ENCODE measurements at places on chromosomes 12 and 14. TPM values are rescaled to one million over a fixed set of nuclear protein-coding genes. Genes with fewer than 3 reads are reported as not detected.

RAD51AP1 gene
- total RNA-seq: 39.5 TPM

CBLN3 gene
- total RNA-seq: 2.8 TPM

NTF3 gene
- 0.61 TPM for total RNA-seq

SPIC gene
- total RNA-seq: 7.0 TPM

SCNN1A gene
- 0.61 TPM for total RNA-seq

MRPL52 gene
- 114 TPM for total RNA-seq

KCNA1 gene
- total RNA-seq: 0.71 TPM

CLEC4D gene
- 0.33 TPM for total RNA-seq

DNA sequence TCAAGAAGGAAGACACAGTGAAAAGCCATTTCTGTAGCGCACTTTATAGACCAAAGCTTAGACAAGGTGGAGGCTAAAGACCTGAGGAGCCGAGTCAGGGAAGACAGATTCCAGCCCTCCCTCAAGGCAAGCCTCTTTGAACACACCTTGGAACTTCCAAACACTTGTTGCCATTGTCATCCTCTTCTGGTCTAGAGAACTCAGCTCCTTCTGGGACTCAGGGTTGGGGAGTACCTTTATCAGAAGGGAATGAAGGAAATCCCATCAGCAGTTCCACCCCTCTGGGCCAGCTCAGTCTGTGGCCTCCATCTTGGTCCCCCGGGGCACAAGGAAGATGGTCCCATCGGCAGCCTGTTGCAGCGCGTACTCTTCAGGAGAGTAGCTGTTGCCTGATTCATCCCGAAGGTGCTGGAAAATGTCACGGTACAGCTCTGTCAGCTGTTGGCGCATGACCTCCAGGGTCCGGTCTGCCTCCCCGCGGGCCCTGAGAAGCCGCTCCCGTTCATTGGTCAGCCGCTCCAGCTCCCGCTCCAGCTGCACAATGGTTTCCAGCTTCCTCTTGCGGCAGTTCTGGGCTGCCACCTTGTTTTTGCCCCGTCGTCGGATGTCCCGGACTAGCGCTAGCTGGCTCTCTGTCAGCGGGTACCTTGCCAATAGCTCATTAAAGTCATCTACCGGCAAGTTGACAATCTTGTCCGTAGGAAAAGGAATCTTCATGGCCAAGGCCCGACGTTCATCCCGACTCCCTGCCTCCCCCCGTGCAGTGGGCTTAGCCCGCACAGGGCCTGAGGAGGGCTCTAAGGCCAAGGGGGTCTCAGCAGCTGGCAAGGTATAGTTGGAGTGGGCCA, 8.5 kb downstream of the NFE2 start:
- no peak overlapping the region for H3K4me3 ChIP-seq
- DNase-seq: no peak
- H3K36me3 ChIP-seq: peaks cover 27% of the 10 kb centered on the region
- no peaks in the 10 kb centered on the region for H3K4me1 ChIP-seq

- H3K4me1 ChIP-seq: no peaks in the 10 kb centered on the region
- no peaks in the 10 kb centered on the region for H3K27me3 ChIP-seq
- DNase-seq: no peak
- H3K27ac ChIP-seq: no peak overlapping the region
- H3K36me3 ChIP-seq: no peaks in the 10 kb centered on the region
- H3K4me3 ChIP-seq: no peak overlapping the region
These were observed 362.8 kb upstream of the TMTC1 start for GRCh38 chr12:30146561-30146960.

DNA sequence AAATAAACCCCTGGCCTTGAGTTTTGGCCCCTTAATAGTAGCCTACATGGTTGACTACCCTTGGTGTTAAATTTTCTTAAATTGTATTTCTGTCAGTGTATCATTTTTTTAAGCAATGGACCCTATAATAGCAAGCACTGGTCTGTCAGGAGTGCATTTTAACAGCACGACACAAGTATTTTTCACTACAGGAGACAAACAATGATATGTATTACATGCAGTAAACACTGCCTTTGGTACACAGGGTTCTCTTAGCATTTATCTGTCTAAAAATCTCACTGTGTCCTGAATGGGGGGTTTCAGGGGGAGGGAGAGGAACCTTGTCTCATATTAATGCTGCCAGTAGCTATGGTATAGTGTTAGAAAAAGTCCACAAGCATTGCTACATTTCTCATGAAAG, 18.4 kb downstream of the LMO3 start:
- H3K36me3 ChIP-seq: no peaks in the 10 kb centered on the region
- H3K4me1 ChIP-seq: no peaks in the 10 kb centered on the region
- no peak overlapping the region for H3K4me3 ChIP-seq
- H3K27me3 ChIP-seq: no peaks in the 10 kb centered on the region
- peak overlapping the region; percentile 53 for H3K27ac ChIP-seq
- DNase-seq: no peak

DNA sequence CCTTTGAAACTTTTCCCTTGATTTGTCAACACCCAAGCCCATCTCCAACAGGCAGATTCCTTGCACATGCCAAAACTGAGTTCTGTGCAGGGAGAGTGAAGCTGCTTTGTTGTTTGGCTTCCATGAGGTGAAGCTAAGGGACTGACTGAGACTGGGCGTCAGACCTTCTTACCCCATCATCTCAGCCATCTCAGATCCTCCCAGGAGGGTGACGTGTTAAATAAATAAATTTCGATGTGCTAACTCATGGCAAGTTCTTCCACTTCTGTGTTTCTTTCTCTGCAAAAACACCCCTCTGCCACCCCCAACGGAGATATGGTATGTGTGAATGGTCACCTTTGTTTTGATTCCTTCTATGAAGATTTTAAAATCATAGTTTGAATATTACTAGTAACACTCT, 17.8 kb downstream of the UTP20 start:
- H3K27me3 ChIP-seq: no peaks in the 10 kb centered on the region
- H3K4me3 ChIP-seq: no peak overlapping the region
- peaks cover 16% of the 10 kb centered on the region for H3K36me3 ChIP-seq
- H3K4me1 ChIP-seq: no peaks in the 10 kb centered on the region
- DNase-seq: no peak

GRCh38 chr12:10015450-10015849, 5.0 kb downstream of the CLEC12B start:
- H3K4me1 ChIP-seq: peaks cover 2% of the 10 kb centered on the region
- no peak overlapping the region for H3K27ac ChIP-seq
- H3K4me3 ChIP-seq: no peak overlapping the region
- no peak for DNase-seq
- no peaks in the 10 kb centered on the region for H3K36me3 ChIP-seq

DNA sequence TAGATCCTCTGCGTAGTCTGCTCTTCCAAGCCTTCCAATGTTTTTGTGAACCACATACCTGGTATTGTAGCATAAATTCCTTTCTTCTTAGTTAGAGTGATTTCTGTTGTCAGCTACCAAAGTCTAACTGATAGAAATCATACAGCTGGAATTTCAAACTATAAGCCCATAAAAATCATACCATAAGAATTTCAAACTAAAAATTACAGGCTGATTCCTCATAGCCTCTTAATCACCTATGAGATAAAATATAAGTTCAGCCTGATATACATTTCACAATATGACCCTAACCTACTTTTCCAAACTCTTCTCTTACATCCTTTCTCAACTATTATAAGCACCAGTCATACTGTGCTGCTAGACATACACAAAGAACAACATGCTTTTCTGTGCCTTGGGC, 64.8 kb downstream of the PTHLH start:
- H3K4me1 ChIP-seq: no peaks in the 10 kb centered on the region
- H3K27ac ChIP-seq: no peak overlapping the region
- no peaks in the 10 kb centered on the region for H3K27me3 ChIP-seq
- no peaks in the 10 kb centered on the region for H3K36me3 ChIP-seq

- H3K27me3 ChIP-seq: no peaks in the 10 kb centered on the region
- H3K4me3 ChIP-seq: no peak overlapping the region
- H3K27ac ChIP-seq: no peak overlapping the region
- no peaks in the 10 kb centered on the region for H3K36me3 ChIP-seq
- DNase-seq: no peak
These were observed 7.4 kb downstream of the DAAM1 start for GRCh38 chr14:59195912-59196311.

- no peak within 1 kb of the TSS for H3K4me3 ChIP-seq
- peaks cover 58% of the 10 kb centered on the region for H3K27me3 ChIP-seq
- H3K4me1 ChIP-seq: no peaks in the 10 kb centered on the region
- DNase-seq: no peak
These were observed at the start of gene TMEM179 for GRCh38 chr14:104604458-104605449. TMEM179 (minus strand) TSS chr14:104604772; CDS start chr14:104604741, 31 bp downstream.

- DNase-seq: peak; percentile 55
- no peaks in the 10 kb centered on the region for H3K27me3 ChIP-seq
- peak overlapping the region; percentile 82 for H3K27ac ChIP-seq
- peaks cover 31% of the 10 kb centered on the region for H3K4me1 ChIP-seq
- no peak overlapping the region for H3K4me3 ChIP-seq
These were observed 14.7 kb downstream of the GPR68 start for GRCh38 chr14:91229743-91230200.

DNA sequence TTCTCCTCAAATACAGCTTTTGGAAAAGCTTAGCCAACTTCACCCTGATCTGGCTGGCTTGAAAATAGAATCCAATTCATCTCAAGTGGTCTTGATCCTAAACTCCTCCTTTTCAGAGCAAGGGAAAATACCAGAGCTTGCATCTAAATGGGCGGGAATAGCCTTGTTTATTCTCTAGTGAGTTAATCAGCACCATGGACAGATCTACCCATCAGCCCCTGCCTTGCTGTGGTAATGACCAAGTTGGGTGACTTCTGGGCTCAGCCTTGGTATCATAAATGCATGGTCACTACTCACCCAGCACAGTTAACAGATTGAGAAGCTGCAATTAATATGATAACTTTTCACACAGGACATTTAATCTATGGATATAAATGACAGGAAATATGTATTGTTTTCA, 196.6 kb downstream of the GLT1D1 start:
- no peaks in the 10 kb centered on the region for H3K27me3 ChIP-seq
- H3K4me1 ChIP-seq: no peaks in the 10 kb centered on the region
- no peaks in the 10 kb centered on the region for H3K36me3 ChIP-seq
- no peak for DNase-seq

- no peaks in the 10 kb centered on the region for H3K27me3 ChIP-seq
- DNase-seq: no peak
- H3K4me1 ChIP-seq: peaks cover 50% of the 10 kb centered on the region
- H3K36me3 ChIP-seq: no peaks in the 10 kb centered on the region
- no peak overlapping the region for H3K4me3 ChIP-seq
- H3K27ac ChIP-seq: peak overlapping the region; percentile 75
These were observed 232.0 kb downstream of the PPM1H start for GRCh38 chr12:62703011-62703380.

DNA sequence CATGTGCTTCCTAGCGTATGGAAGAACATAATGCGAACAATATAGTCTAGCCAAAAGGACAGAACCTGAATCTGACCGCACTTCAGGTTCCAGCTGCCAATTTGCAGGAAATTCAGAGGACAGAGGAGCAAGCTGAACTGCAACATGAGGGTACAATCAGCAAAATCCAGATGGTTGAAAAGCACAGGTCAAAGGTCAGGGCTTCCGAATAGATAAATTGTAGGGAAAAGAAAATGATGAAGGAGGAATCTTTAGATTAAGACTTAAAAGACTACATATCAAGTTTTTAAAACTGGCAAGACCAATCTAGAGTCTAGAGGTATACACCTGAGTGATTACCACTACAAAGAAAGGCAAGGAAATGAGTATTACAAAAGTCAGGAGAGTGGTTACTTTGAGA, 42.1 kb upstream of the SELPLG start:
- H3K4me3 ChIP-seq: no peak overlapping the region
- no peak for DNase-seq
- no peaks in the 10 kb centered on the region for H3K4me1 ChIP-seq
- no peak overlapping the region for H3K27ac ChIP-seq
- peaks cover 4% of the 10 kb centered on the region for H3K36me3 ChIP-seq

- peaks cover 4% of the 10 kb centered on the region for H3K36me3 ChIP-seq
- no peak for DNase-seq
- no peak overlapping the region for H3K4me3 ChIP-seq
These were observed 35.3 kb upstream of the CSRNP2 start for GRCh38 chr12:51118706-51119105.

GRCh38 chr12:116996093-116996492, 85.3 kb downstream of the FBXW8 start:
- H3K4me3 ChIP-seq: no peak overlapping the region
- DNase-seq: no peak
- H3K4me1 ChIP-seq: no peaks in the 10 kb centered on the region
- no peaks in the 10 kb centered on the region for H3K27me3 ChIP-seq
- peaks cover 1% of the 10 kb centered on the region for H3K36me3 ChIP-seq

DNA sequence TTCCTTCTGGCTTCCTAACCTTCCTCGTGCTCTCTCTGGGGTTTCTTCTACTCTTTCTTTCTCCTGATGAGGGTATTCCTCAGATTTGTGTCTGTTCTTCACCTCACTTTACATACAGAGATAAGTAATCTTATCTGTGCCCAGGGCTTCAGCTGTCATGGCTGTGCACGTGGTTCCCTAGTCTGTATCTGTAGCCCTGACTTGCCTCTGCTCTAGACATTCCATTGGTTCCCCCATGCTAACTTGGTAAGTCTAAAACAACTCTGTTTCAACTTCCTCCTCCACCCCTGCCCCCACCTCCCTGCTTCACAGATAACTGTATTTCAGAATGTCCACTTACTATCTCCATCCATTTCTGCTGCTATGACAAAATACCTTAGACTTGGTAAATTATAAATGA, 10.8 kb downstream of the DIP2B start:
- no peak for DNase-seq
- H3K4me1 ChIP-seq: peaks cover 39% of the 10 kb centered on the region
- H3K4me3 ChIP-seq: no peak overlapping the region
- no peaks in the 10 kb centered on the region for H3K27me3 ChIP-seq
- peaks cover 3% of the 10 kb centered on the region for H3K36me3 ChIP-seq

DNA sequence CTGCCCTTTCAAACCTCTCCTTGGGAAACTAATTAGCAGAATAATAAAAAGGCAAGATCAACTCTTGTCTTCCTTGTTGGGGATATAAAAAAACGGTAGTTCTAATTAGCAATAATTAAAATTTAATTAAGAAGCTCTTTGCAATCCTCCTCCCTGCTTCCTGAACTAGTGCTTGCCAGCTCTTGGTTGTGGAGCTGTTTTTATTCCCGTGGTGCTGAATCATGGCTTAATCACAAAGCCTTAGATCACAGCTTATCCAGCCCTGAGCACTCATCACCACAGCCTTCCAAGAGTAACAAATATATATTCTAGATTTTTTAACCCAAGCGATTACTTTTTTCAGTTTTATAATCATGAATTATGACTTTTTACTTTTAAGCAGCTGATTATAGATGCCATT, 63.2 kb upstream of the INSM2 start:
- H3K4me1 ChIP-seq: no peaks in the 10 kb centered on the region
- no peaks in the 10 kb centered on the region for H3K27me3 ChIP-seq
- H3K36me3 ChIP-seq: no peaks in the 10 kb centered on the region
- no peak overlapping the region for H3K27ac ChIP-seq
- no peak for DNase-seq
- no peak overlapping the region for H3K4me3 ChIP-seq
